ENCODE measurements at places on chromosomes 1 and 21.

- no peak for DNase-seq
Measured at GRCh38 chr1:206554701-206555472, 47.6 kb downstream of the RASSF5 start.

- DNase-seq, result no peak
Measured at GRCh38 chr1:182054698-182055326, 6.7 kb downstream of the ZNF648 start.

- DNase-seq, result peak; percentile 44
Measured at GRCh38 chr1:22184892-22185612, 42.2 kb upstream of the WNT4 start.

DNA sequence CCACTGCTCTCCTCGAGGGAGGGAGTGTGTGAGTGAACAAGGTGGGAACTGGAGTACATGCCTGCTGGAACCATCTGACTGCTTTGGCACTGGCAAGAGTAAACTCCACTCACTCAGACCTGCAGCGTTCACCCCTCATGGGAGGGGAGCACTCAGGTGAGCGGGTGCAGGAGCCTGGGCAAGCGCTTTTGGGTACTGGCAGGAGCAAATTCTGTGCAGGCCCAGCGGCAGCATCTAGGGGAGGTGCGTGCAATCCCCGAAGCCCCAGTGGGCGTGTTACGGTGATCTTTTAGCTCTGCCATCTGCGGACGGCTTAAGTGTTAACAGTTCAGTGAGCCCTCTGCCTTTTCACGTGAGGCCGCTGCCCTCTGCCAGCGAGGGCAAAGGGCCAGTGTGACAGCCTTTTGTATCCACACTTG, 127.4 kb downstream of the PATJ start:
- DNase-seq, result no peak

GRCh38 chr1:75855010-75855409, 58.3 kb downstream of the MSH4 start:
- DNase-seq, result no peak

DNA sequence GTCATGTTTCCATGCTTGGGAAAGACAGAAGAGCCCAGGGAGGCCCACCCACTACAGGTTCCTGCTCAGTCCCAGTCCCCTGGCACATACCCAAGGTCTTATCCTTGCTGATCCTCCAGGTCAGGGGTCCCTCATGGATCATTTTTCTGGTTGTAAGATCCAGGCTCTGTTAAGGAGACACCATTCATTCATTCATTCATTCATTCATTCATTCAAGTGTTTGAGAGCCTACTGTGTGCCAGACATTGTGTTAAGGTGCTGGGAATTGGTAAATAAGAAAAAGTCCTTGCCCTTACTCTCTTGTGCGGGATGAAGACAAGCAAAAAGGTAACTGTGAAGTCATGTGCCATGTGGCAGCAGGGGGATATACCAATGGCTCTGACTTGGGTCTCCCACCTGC, 23.8 kb downstream of the LRRC71 start:
- no peak for DNase-seq

- DNase-seq, result no peak
Measured at GRCh38 chr1:166980818-166981217, 5.5 kb upstream of the ILDR2 start.

DNA sequence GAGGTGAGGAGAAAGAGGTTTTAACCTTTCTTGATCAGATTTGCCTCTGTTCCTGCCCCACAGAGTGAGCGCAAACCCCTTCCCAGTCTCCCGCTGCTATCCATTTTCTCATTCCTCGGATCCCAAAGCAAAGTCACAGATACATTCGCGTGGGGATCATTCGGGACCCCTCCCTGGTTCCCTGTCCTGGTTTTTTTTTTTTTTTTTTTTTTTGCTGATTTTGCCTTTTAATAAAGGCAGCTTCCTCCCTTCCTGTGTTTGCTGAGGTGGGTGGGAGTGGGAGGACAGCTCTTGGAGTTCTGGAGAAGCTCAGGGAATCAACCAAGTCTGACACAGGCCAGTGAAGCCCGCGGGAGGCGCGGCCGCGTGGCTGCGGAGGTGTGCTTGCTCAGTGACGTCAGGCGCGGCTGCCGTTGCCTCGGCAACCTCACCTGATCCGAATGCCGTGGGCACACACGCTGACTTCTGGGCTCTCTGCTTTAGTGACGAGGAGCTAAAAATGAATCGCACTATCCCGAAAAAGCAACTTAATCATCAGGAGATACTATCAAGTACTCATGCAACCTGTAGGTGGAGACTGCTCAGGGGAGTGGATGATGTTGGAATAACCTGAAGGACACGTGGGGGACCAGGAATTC, 106.4 kb downstream of the TBX19 start:
- DNase-seq, result no peak

- no peak for DNase-seq
Measured at GRCh38 chr1:209405183-209405814, 178.2 kb upstream of the CAMK1G start.

GRCh38 chr1:203130358-203130985, 2.9 kb downstream of the ADORA1 start:
- no peak for DNase-seq

DNA sequence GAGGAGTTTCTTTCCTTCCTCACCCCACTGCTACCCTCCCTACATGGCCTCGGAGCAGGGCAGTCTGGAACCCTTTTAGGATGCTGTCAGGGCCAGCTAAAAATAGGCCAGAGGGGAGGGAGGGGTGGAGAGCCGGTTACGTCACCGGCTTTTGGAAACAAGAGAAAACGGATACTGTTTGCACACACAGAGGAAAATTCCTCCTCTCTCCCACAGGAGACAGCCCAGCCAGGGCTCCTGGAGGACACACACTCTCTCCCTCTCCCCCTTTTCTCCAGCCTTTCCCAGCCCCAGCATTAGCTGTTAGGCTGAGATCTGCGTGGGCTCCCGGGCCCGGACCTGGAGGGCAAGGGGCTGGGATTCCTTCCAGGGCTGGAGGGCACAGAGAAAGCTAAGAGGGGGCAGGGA, 20.0 kb upstream of the ALDH4A1 start:
- no peak for DNase-seq

- peak; percentile 81 for DNase-seq
Measured at GRCh38 chr1:234544087-234544579, 65.2 kb upstream of the TARBP1 start.

DNA sequence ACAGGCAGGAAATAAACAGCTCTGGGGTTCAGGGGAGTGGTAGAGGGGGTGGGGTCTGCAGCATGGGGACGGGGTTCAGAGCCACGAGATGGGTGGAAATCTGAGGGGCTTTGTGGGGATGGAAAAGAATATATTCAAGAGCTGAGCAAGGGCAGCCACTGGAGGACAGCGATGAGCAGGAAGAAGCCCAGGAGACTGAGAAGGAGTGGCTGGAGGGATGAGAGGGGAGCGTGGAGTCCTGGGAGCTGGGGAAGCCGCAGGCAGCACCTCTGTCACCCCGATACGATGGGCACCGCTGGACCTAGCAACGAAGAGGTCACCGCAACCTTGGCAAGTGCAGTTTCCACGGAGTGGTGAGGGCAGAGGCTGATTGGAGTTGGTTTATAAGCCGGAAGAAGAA, 10.0 kb upstream of the KCNAB2 start:
- no peak for DNase-seq

DNA sequence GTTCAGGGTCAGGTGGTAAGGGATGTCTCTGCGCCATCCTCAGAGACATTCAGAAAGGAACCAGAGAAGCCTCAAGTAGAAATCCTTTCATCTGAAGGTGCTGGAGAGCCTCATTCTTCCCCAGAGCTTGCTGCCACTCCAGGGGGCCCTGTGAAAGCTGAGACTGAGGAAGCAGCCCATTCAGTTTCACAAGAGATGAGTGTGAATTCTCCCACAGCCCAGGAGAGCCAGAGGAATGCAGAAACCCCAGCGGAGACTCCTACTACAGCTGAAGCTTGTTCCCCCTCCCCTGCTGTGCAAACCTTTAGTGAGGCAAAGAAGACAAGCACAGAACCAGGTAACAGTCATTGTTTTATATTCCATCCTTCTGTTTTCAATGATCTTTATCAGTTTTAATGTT, 38.7 kb downstream of the ZBTB40 start:
- DNase-seq, result no peak

- no peak for DNase-seq
Measured at GRCh38 chr1:181089017-181089675, 646 bp downstream of the IER5 start.

GRCh38 chr1:204621396-204621795, 64.1 kb downstream of the LRRN2 start:
- DNase-seq, result no peak

- DNase-seq, result no peak
Measured at GRCh38 chr1:48035371-48036141, 38.4 kb upstream of the TRABD2B start.

DNA sequence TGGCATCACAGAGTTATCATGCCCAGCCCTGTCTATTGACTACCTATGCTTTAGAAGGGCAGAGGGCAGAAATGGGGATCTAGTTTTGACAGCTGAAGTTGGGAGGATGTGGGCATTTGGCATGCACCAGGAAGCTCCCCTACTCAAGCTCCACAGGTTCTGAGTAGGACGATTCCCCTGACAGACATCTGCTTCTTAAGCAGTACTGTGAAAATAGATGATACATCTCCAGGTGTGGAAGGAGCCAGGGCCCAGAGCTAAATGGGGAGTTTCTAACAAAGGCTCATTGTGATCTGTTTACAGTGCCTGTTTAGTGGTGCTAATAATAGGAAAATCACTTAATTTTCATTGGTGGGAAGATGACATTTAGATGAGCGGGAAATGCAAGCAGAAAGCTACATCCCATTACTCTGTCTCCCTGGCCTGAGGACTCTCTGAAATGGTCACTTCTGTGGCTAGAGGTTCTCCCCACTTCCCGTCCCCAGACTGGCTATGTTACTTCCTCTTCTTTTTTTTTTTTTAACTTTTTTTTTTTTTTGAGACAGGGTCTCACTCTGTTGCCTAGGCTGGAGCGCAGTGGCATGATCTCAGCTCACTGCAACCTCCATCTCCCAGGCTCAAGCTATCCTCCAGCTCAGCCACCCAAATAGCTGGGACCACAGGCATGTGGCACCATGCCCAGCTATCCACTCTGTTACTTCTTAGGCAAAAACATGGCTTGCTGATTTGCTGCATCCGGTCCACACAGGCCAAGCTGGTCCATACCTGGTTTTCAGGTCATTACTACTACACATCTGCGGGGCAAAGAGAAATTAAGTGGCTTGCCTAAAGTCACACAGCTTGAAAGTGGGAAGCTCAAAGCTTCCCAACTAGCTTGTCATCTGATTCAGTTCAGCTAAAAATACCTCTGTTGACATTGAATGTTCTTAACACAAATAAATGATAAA, 23.2 kb upstream of the CNIH3 start:
- DNase-seq, result no peak

GRCh38 chr1:54070171-54070837, 16.9 kb downstream of the TCEANC2 start:
- peak; percentile 36 for DNase-seq

DNA sequence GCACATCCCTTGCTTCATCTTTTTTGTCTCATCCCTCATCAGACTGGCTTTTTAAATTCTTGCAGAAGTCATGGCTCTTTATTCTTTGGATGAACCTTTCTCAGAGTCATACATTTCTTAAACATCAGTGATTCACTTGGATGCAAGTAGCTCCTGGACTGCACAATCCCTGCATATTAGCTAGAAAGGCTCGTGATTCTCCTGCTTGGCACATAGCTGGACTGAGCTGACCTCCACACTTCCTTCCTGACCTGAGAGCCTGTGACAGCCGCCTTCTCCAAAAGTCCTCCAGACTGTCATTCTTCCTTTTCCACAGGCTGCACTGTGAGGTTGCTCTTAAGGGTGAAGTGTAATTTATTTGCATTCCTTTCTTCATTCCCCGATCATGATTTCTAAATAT, 109.4 kb downstream of the RGL1 start:
- DNase-seq, result no peak

GRCh38 chr1:9271861-9272595, 20.7 kb upstream of the SPSB1 start:
- no peak for DNase-seq

DNA sequence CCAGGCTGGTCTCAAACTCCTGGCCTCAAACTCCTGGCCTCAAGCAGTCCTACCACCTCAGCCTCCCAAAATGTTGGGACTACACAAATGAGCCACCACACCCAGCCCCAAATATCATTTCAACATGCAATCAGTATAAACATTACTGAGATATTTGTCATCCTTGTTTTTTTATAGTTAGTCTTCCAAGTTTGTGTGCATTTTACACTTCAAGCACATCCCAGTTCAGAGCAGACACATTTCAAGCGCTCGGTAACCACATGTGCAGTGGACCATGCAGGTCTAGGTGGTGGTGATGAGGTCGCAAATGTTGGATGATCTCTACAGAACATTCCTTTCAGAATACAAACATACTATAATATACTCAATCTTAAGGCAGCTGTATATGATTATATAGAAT, 23.8 kb upstream of the APP start:
- DNase-seq, result no peak

- no peak for DNase-seq
Measured at GRCh38 chr1:31372751-31373055, 173 bp downstream of the FABP3 start.

- no peak for DNase-seq
Measured at GRCh38 chr1:229310833-229311232, 32.0 kb downstream of the CCSAP start.

DNA sequence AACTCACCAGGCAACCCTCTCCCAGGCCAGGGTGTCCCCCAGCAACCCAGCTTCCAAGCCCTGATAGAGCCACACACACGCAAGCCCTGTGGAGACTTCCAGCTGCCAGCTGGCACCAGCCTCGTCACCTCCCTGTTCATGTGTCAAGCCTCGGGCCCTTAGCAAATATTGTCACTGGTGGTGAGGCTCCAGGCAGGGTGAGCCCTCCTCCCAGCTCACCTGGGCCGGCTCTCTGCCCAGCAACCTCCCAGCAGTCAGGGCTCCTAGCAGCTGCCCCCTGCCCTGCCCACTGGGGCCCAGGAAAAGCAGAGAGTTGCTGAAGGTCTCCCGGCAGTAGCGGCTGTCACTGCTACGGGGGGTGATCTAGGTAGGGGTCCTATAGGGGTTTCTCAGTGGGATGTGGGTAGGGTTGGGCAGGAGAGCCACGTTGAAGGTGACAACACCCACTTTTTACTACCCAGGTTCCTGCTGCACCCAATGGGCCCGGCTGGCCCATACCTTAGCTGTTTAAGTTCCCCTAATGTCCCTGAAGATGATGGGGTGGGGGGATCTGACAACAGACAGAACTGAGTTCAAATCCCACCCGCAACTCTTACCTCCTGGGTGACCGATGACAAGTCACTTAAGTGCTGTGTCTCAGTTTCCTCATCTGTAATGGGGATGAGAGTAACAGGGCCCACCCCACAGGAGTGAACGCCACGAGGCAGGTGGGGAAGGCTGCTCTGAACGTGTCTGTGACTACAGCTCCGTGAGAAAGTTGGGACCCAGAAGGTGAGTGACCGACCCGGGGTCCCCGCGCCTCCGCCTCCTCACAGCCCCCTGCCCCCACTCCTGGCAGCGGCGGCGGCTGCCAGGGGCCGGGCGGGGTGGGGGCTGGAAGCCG, 678 bp downstream of the TTC39A start:
- peak; percentile 61 for DNase-seq

DNA sequence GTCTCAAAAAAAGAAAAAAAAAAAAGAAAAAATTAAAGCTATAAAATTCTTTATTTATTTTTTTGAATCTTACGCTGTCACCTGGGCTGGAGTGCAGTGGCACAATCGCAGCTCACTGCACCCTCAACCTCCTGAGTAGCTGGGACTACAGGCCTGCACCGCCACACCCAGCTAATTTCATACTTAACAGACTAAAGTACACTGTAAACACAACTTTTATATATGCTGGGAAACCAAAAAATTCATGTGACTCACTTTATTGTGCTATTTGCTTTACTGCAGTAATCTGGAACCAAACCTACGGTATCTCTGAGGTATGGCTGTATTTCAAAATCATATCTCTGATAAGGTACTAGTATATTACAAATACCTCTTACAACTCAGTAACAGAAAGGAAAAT, 40.3 kb downstream of the HSF2BP start:
- DNase-seq, result no peak

Data from NCI-H1417 treated with DMSO at 0.1 percent for 48 hours (cell line).